ENCODE measurements at places on chromosomes 1 and 21.

DNA sequence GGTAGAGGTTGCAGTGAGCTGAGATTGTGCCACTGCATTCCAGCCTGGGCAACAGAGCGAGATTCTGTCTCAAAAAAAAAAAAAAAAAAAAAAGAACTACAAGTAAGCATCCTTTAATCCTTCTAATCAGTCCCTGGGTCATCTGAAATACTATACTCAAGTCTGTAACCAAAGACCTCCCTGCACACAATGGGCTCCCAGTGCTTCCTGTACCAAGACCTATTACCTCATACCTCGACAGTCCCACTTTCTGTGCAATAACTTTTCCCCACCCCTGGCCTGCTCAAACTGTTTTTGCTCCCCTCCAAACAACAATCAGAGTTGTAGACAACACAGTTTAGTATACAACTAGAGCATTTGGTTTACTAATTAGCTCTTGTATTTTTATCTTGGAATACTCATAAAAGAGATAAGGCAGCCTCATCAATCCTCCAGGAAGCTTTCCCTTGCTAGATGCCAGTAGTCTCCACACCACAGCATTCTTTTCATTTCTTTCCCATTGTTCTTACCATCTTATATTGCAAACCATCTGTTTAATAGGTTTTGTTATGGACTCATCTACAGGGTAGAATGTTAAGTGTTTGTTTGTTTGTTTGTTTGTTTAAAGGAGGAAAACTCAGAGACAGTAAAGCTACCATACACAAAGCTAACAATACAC, 19.2 kb upstream of the RLF start:
- DNase-seq = no peak

GRCh38 chr1:39500862-39501389, 9.5 kb downstream of the BMP8A start:
- no peak for DNase-seq

DNA sequence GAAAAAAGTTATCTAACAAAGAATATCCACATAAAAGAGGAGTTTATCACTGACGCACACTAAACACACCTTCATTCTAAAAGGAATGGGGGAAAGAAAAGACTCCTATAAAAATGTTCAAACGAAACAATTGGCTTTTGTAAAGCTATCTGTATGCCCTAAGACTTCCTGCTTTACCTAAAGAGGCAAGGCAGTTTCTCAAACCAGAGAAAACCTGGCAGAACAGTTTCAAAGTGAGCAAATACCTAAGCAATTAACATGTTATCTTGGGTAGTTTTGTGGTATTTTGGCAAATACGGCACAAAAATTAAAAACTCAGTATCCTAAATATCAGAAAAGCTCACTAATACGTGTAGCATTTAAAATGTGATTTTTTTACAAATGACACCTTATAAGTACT, 1.9 kb downstream of the PUM1 start:
- DNase-seq = no peak

GRCh38 chr21:37463083-37463801, 96.7 kb downstream of the DYRK1A start:
- no peak for DNase-seq

DNA sequence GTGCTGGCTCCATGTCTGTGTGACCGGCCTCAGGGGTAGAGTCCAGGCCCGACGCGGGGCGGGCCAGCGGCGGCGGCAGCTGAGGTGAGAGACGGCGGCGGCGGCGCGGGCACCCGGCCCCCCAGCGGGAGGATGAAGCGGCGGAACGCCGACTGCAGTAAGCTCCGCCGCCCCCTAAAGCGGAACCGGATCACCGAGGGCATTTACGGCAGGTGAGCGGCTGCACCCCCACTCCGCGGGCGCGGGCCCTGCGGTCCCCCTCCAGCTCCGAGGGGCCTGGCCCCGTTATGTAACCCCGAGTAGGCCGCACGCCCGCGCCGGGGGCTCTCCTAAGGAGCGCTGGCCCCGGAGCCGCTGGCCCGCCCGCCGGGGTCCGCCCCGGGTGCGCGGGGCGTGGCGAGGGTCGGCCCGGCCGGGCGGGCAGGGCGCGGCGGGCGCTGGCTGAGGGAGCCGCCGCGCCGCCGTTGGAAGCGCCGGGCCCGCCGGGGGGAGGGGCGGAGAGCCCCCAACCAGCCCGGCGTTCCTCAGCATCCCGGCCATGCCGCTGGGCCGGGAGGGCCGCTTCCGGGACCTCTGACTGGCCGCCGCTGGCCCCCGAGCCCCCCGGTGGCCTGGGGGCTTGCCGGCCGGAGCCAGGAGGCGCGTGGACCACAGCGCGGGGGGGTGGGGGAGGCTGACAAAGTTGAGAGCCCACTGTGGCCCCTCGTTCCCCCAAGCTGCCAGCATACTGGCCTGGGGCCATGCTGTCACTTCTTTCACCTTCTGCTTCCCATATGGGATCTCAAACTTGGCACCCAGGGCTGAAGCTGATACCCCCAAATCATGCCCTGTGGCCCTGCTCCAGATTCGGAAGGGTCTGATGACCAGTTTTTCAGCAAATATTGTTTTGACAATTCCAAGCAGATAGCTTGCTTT, 527 bp downstream of the MACO1 start:
- DNase-seq = no peak

DNA sequence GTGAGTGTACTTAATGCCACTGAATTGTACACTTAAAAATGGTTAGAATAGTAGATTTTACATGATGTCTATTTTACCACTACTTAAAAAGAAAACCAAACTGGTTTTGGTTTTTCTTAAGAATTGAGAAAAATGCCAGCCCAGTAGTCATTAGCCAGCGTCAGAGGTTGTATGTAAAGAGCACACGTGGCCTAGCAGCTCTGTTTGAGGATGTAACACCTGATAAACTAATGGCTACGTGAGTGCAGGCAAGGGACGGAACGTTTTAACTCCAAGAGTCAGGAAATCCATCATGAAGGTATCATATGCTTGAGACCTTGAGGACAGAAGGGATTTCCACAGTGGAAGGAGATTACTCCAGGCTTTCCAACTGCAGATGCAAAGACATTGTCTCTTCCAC, 223.7 kb downstream of the MRPL39 start:
- no peak for DNase-seq

GRCh38 chr1:46399307-46399706, 5.2 kb downstream of the FAAH start:
- no peak for DNase-seq

Data from NCI-H1436 treated with DMSO at 0.1 percent for 48 hours (cell line).